ENCODE measurements at places on chromosomes 13 and 19. TPM values are rescaled to one million over a fixed set of nuclear protein-coding genes. Genes with fewer than 3 reads are reported as not detected.
A peak's percentile ranks its signal among the peaks of the same experiment; 100 is the strongest.

GRCh38 chr19:56312787-56313657, 1.6 kb downstream of the ZSCAN5A start:
- no peaks in the 10 kb centered on the region for H3K27me3 ChIP-seq
- peak overlapping the region; percentile 89 for H3K4me3 ChIP-seq
- H3K36me3 ChIP-seq, result peaks cover 15% of the 10 kb centered on the region
- peaks cover 28% of the 10 kb centered on the region for H3K4me1 ChIP-seq
- H3K27ac ChIP-seq, result peak overlapping the region; percentile 99
- no peak for DNase-seq

DNA sequence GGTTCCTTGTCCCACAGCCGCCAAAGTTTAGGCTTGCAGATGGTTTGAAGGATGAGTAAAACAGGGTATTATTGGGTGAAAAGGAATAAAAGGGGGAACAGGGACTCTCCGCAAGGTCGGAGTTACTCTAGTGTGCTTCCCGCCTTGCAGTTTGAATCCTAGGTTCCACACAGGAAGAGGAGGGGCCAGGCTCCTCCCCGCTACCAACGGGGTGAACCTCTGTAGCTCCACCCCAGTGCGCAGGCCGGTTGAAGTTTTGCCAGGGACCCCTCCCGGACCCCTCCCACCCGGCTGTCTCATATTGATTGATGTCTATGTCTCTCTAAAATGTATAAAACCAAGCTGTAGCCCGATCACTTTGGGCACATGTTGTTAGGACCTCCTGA, 11.6 kb upstream of the GTF2F2 start:
- DNase-seq, result peak; percentile 41
- H3K27me3 ChIP-seq, result peaks cover 37% of the 10 kb centered on the region
- no peaks in the 10 kb centered on the region for H3K36me3 ChIP-seq
- H3K27ac ChIP-seq, result no peak overlapping the region
- peaks cover 15% of the 10 kb centered on the region for H3K4me1 ChIP-seq

The ZNF829 gene
- 5.5 TPM for total RNA-seq

The NECTIN2 gene
- total RNA-seq, result 0.49 TPM

The RFPL4AL1 gene
- not detected for total RNA-seq

The LILRA2 gene
- 0.14 TPM for total RNA-seq

- no peaks in the 10 kb centered on the region for H3K4me1 ChIP-seq
- no peak overlapping the region for H3K27ac ChIP-seq
- H3K27me3 ChIP-seq, result no peaks in the 10 kb centered on the region
- H3K36me3 ChIP-seq, result no peaks in the 10 kb centered on the region
- no peak overlapping the region for H3K4me3 ChIP-seq
- no peak for DNase-seq
Measured at GRCh38 chr13:19362946-19363510, 181.4 kb upstream of the TUBA3C start.

GRCh38 chr13:112445411-112446271, 69.5 kb downstream of the SPACA7 start:
- no peaks in the 10 kb centered on the region for H3K36me3 ChIP-seq
- H3K27me3 ChIP-seq, result peaks cover 10% of the 10 kb centered on the region
- H3K4me1 ChIP-seq, result no peaks in the 10 kb centered on the region
- H3K27ac ChIP-seq, result no peak overlapping the region

The ZIC5 gene
- not detected for total RNA-seq

The CLDN10 gene
- not detected for total RNA-seq

- no peak overlapping the region for H3K4me3 ChIP-seq
- DNase-seq, result no peak
- no peaks in the 10 kb centered on the region for H3K27me3 ChIP-seq
- H3K4me1 ChIP-seq, result no peaks in the 10 kb centered on the region
- peaks cover 6% of the 10 kb centered on the region for H3K36me3 ChIP-seq
Measured at GRCh38 chr13:27667946-27668345, 46.3 kb downstream of the POLR1D start.

DNA sequence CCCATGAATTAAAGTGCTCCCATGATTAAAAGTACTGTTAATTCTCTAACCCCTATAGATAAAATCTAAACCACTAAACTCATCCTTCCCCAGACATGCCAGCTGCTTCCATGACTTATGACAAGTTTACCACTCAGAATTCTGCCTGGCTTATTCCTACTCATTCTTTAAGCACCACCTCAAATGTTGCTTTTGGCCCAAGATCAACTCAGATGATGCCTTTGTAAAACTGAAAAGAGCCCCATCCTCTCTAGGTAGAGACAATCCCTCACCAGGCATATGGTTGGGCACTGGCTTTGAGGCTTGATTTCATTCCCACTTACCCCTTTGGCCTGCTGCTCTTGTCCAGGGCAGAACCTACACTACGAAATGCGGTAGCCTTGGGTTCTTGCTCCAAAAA, 250.0 kb downstream of the DNAJC15 start:
- H3K36me3 ChIP-seq, result no peaks in the 10 kb centered on the region
- no peak for DNase-seq
- no peak overlapping the region for H3K4me3 ChIP-seq
- peaks cover 30% of the 10 kb centered on the region for H3K27me3 ChIP-seq
- no peaks in the 10 kb centered on the region for H3K4me1 ChIP-seq

GRCh38 chr13:29761815-29762214, 88.6 kb downstream of the UBL3 start:
- no peaks in the 10 kb centered on the region for H3K27me3 ChIP-seq
- peaks cover 7% of the 10 kb centered on the region for H3K36me3 ChIP-seq
- H3K27ac ChIP-seq, result no peak overlapping the region
- H3K4me3 ChIP-seq, result no peak overlapping the region
- H3K4me1 ChIP-seq, result peaks cover 35% of the 10 kb centered on the region

GRCh38 chr19:49829721-49830120, 11.6 kb downstream of the MED25 start:
- DNase-seq, result no peak
- no peak overlapping the region for H3K4me3 ChIP-seq

GRCh38 chr13:99265821-99266426, 7.7 kb upstream of the GPR18 start:
- H3K27me3 ChIP-seq, result no peaks in the 10 kb centered on the region
- peaks cover 3% of the 10 kb centered on the region for H3K36me3 ChIP-seq
- DNase-seq, result no peak
- peak overlapping the region; percentile 67 for H3K27ac ChIP-seq
- peaks cover 55% of the 10 kb centered on the region for H3K4me1 ChIP-seq
- H3K4me3 ChIP-seq, result no peak overlapping the region

The CEACAM8 gene
- not detected for total RNA-seq

- H3K27ac ChIP-seq, result no peak overlapping the region
- no peak for DNase-seq
- H3K36me3 ChIP-seq, result peaks cover 61% of the 10 kb centered on the region
Measured at GRCh38 chr19:34457446-34457845, 24.1 kb upstream of the WTIP start.

- peak overlapping the region; percentile 96 for H3K27ac ChIP-seq
- no peaks in the 10 kb centered on the region for H3K27me3 ChIP-seq
- peak; percentile 90 for DNase-seq
- H3K4me1 ChIP-seq, result peaks cover 36% of the 10 kb centered on the region
- H3K36me3 ChIP-seq, result peaks cover 10% of the 10 kb centered on the region
Measured at GRCh38 chr19:40614622-40615411, 13.6 kb downstream of the LTBP4 start.

DNA sequence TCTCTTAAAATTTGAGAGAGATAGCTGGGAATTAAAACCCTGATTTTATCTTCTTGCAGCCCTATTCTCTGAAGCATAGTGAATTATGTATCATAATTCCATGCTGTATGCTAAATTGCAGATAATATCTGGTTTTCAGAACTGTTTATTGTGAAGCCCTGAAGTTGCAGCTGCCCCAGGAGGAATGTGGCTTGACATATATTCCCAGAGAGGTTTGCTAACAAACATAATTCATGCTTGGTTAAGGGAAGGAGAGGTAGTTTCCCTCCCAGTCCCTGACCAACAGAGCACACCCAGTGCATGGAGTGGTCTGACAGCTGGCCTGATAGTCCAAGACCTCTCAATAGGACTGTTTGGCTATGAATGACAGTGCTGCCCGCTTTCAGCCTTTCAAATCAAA, 500.6 kb upstream of the MIR17HG start:
- no peaks in the 10 kb centered on the region for H3K27me3 ChIP-seq
- H3K36me3 ChIP-seq, result no peaks in the 10 kb centered on the region
- DNase-seq, result no peak
- H3K4me3 ChIP-seq, result no peak overlapping the region
- no peaks in the 10 kb centered on the region for H3K4me1 ChIP-seq
- H3K27ac ChIP-seq, result no peak overlapping the region

DNA sequence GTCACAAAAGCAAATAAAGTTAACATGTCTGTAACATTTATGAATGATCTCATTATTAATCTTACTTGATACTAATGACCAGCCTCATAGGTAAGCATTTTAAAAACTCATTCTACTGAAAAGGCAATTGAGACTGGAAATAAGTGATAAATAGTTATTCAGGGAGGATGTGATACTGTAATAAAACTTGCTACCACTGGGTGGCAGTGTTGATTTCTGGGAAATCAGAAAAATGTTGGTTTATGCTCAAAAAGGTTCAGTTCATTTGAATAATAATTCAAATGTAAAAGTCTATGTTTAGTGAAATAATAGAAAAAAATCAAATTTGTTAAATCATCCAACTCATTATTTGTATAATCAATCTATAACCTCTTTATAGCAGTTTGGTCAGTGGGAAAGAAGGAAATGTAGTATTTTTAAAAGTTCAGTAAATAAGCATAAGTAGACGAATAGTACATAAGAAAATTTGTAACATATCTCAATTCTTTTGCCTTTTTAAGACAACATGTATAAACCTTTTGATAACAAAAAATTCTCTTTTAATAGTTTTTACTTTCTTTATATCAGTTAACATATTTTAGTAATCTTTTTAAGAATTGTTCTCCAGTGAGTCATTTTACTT, 9.6 kb downstream of the ABHD13 start:
- no peaks in the 10 kb centered on the region for H3K27me3 ChIP-seq
- no peak overlapping the region for H3K4me3 ChIP-seq
- peaks cover 25% of the 10 kb centered on the region for H3K4me1 ChIP-seq
- peaks cover 10% of the 10 kb centered on the region for H3K36me3 ChIP-seq

The CA11 gene
- total RNA-seq, result 6.0 TPM

The CEACAM6 gene
- not detected for total RNA-seq

The TEX26 gene
- not detected for total RNA-seq

The FSTL3 gene
- 2.2 TPM for total RNA-seq

The RHPN2 gene
- total RNA-seq, result 1.3 TPM

The RXFP2 gene
- total RNA-seq, result not detected

DNA sequence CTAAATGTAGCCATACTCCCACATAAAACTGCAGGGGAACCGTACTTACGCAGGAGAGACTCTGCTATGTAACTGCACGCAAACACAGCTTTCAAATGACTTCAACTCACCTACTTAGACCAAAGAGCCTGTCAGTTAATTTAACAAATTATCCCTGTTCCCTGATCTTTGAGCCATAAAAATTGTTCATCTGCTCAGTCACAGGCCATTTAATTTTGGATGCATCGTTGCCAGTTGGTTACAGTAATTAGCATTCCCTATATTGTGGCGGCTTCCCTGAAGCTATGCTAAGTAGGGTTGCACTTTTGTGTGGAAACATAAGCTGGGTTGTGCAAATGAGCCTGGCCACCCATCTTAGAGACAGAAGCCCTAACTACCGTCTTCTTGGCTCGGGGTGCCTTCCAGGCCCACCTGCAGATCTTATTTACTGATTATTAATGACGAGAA, 21.2 kb upstream of the OBI1 start:
- H3K27me3 ChIP-seq, result peaks cover 22% of the 10 kb centered on the region
- H3K36me3 ChIP-seq, result no peaks in the 10 kb centered on the region
- H3K4me3 ChIP-seq, result no peak overlapping the region

GRCh38 chr19:39489756-39490155, 9.0 kb upstream of the DLL3 start:
- peaks cover 10% of the 10 kb centered on the region for H3K36me3 ChIP-seq
- no peaks in the 10 kb centered on the region for H3K27me3 ChIP-seq
- no peak overlapping the region for H3K4me3 ChIP-seq
- no peaks in the 10 kb centered on the region for H3K4me1 ChIP-seq
- DNase-seq, result no peak

The KMT5C gene
- total RNA-seq, result 26.4 TPM

- no peak for DNase-seq
- peaks cover 39% of the 10 kb centered on the region for H3K36me3 ChIP-seq
- no peaks in the 10 kb centered on the region for H3K27me3 ChIP-seq
- H3K27ac ChIP-seq, result peak overlapping the region; percentile 97
- peak overlapping the region; percentile 99 for H3K4me3 ChIP-seq
Measured at GRCh38 chr19:48962849-48963165, 2.3 kb upstream of the FTL start.

DNA sequence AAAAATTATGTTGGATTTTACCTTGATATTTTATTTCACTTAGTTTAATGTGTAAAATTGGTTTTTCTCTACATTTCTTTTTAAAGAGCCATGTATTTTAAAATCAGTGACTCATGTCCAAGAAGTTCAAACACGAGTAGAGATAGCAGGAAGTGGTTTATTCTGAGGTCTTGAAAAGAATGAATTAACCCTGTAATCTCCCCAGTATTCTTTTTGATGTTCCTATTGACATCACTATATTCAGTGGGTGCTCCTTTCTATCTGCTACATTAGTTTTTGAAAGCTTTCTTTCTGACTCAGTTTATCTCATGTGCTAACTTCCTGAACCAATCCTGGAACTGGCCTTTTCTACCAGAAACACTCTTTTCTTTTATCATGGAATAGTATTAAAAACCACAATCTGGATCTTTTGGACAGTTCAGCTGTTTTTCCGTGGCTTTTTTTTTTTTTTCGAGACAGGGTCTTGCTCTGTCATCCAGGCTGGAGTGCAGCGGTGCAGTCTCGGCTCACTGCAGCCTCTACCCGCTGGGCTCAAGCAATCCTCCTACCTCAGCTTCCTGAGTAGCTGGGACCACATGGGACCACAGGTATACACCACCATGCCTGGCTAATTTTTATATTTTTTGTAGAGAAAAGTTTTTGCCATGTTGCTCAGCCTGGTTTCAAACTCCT, 114.9 kb downstream of the PCCA start:
- peaks cover 21% of the 10 kb centered on the region for H3K4me1 ChIP-seq
- peak overlapping the region; percentile 52 for H3K4me3 ChIP-seq
- DNase-seq, result peak; percentile 44

DNA sequence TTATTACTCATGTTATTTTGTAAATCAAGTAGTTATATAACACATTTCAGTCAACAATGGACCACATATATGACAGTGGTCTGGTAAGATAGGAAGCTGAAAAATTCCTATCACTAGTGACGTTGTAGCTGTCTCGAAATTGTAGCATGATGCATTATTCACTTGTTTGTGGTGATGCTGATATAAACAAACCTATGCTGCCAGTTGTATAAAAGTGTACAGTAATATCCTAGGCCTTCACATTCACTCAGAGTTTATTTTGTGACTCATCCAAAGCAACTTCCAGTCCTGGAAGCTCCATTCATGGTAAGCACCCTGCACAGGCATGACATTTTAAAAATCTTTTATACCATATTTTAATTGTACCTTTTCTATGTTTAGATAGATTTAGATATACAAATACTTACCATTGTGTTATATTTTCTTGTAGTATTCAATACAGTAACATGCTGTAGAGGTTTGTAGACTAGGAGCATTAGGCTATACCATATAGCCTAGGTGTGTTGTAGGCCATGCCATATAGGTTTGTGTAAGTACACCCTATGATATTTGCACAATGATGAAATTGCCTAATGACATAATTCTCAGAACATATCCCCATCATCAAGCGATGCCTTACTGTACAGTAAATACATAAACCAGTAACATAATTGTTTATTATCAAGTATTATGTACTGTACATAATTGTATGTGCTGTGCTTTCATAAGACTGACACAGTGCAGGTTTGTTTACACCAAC, 49.3 kb downstream of the IFT88 start:
- no peaks in the 10 kb centered on the region for H3K4me1 ChIP-seq
- H3K36me3 ChIP-seq, result no peaks in the 10 kb centered on the region
- no peak overlapping the region for H3K27ac ChIP-seq
- no peak for DNase-seq

The SGCG gene
- not detected for total RNA-seq

All from activated CD8-positive, alpha-beta memory T cell treated with anti-CD3 and anti-CD28 coated beads, Interleukin-2, amount 10 ng/mL, durations not matched to agents 7 days and 5 days (primary cell).